ENCODE measurements at places on chromosomes 1 and 21.

DNA sequence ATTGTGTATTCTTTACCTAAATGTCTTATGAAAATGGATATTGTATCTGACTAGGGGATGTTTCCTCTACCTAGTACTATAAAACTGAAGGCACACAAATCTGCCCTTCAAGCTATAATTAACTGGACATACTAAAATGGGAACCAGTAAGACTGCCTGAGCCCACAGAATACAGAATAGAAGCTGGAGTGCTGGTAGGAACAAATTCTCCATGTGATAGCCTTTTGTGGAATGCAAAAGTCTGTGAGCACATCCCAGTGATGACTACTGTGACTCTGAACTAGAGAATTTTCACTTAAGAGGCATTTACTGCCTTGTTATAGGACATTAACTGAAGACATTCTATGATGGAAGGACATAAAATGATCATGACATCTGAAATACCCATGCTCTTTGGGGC, 30.3 kb downstream of the KIFAP3 start:
- no peak for DNase-seq

- DNase-seq: no peak
Observed at GRCh38 chr1:245179706-245180105, 24.9 kb downstream of the KIF26B start.

- no peak for DNase-seq
Observed at GRCh38 chr1:207805841-207806421, 54.1 kb downstream of the CD46 start.

GRCh38 chr1:8412183-8412831, 94.4 kb downstream of the SLC45A1 start:
- DNase-seq: peak; percentile 19

DNA sequence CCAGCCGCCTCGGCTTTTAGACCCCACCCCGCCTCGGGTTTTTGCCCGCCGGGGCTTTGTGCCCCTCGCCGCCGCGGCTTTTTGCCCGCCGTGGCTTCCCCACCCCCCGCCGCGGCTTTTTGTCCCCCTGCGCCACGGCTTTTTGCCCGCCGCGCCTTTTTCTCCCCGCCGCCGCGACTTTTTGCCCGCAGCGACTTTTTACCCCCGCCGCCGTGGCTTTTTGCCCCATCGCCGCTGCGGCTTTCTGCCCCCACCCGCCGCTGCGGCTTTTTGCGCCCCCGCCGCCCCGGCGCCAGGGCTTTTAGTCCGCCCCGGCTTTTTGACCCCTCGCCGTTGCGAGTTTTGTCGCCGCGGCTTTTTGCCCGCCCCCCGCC, 474.4 kb downstream of the FAM72C start:
- DNase-seq: no peak

- no peak for DNase-seq
Observed at GRCh38 chr1:210920258-210920657, 213.7 kb downstream of the KCNH1 start.

DNA sequence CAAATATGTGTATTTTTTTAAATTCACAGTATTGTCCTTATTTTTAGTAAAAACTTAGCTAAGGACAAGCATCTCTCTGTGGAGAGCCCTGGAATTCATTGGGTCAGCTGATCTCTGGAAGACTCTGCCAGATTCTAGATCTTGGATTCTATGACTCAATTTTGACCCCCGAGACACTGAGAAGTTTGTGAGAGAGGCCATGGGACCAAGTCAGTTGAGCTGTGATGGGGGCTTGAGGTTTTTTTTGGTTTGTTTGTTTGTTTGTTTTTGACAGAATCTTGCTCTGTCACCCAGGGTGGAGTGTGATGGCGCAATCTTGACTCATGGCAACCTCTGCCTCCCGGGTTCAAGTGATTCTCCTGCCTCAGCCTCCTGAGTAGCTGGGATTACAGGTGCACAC, 13.5 kb downstream of the SHISA4 start:
- no peak for DNase-seq

GRCh38 chr1:101290119-101290921, 53.5 kb downstream of the S1PR1 start:
- no peak for DNase-seq

GRCh38 chr1:205371871-205372660, 15.3 kb upstream of the KLHDC8A start:
- DNase-seq: no peak

DNA sequence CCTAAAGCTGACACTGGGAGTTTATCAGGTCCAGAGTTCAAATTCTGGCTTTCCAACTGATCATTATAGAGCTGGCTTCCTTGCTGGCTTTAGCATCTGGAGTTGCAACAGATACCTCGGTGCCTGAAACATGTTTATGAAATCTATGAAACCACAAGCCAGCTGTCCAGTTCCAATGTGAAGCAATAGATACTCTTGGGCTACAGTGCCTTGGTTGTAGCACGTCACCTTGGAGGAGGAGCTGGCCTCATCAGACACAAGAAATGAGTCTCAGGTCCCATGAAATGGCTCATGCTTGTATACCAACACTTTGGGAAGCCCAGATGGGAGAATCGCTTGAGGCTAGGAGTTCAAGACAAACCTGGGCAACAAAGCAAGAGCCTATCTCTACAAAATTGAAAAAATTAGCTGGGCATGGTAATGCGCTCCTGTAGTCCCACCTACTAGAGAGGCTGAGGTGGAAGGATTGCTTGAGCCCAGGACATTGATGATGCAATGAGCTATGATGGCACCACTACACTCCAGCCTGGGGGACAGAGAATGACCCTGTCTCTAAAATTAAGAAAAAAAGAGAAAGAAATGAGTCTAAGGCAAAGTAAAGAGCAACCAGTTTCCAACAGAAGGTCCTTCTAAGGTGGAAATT, 132.5 kb upstream of the ZNF648 start:
- DNase-seq: no peak

GRCh38 chr21:38267136-38267755, 10.5 kb downstream of the KCNJ15 start:
- DNase-seq: no peak

- DNase-seq: no peak
Observed at GRCh38 chr21:44521301-44521927, 18.6 kb downstream of the KRTAP10-1 start.

DNA sequence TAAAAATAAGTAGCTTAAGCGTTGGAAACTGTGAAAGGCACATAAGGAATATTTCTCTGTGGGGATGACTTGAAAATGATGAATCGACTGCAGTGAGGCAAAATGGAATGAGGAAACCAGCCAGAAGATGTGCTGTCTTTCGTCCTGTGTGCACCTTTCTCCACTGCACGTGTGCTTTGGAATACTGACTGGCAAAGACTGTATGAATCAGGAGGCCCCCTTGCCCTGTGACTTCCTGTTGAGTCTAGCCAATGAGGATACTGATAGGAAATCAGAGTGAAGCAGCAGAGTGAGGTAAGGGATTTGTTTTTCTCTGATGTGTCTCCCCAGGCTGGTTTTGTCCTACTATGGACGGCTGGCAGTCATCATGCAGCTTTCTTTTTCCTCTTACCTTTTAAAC, 118.2 kb upstream of the ADGRL4 start:
- no peak for DNase-seq

GRCh38 chr1:14519976-14520375, 78.5 kb upstream of the KAZN start:
- DNase-seq: no peak

GRCh38 chr1:92505015-92505692, 18.4 kb upstream of the GFI1 start:
- DNase-seq: no peak

DNA sequence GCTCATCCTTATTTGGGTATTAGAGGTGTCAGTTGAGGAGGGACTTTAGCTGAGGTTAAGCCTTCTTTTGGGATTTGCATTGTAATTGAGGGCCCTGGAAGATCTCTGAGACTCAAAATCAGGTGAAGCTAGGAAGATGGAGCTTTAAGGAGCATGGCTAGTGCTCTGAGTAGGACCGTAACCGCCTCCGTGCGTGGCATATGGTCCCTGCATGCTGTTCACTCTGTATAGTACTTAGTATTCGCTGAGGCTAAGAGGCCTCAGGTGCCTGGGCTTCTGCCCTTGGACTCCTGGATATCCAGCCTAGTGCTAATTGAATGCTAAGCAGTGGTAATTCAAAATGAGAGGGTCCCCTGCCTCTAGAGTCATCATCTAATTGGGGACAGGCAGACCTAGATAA, 22.5 kb downstream of the NSUN4 start:
- no peak for DNase-seq

DNA sequence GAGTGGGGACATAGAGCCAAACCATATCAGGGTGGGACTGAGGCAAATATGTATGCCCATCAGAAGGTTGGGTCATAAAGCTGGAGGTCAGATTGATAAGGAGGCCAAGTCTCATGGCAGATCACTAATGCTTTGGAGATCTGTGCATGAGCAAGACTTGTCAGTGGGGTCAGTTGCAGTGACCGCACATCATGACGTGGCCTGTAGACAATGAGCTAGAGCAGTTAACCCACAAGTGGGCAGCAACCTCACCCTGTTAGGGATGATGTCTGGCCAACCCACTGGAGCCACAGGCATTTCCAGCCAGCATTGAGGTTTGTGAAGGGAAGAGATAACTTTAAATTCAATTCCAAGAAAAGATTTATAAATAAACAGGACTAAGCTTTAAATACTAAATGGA, 66.7 kb downstream of the XCL1 start:
- DNase-seq: no peak

DNA sequence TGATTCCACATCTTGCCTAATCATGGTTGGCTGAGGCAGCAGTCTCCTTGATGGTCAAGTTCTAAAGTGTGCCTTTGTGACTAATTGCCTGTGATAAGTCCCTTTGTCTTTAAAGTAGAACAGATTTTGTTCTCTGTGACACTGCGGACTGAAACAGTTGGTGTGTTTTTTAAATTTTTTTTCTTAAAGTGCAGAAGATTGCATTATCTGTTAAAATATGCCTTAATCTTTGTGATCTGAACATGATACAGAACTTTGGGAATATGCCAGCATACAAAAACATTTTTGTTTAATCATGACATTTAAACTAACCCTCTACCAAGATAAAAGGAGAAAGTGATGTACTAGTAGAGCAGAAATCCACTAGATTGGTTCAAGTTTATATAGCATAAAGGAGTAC, 1260.6 kb upstream of the ADGRL2 start:
- DNase-seq: no peak

GRCh38 chr1:92817986-92818764, 13.7 kb upstream of the RPL5 start:
- DNase-seq: peak; percentile 32

GRCh38 chr21:21233051-21233450, 234.8 kb downstream of the NCAM2 start:
- DNase-seq: no peak

- DNase-seq: no peak
Observed at GRCh38 chr1:53470584-53470983, 11.4 kb downstream of the DMRTB1 start.

GRCh38 chr1:205014783-205015182, 28.2 kb upstream of the CNTN2 start:
- DNase-seq: peak; percentile 61

- no peak for DNase-seq
Observed at GRCh38 chr1:196661345-196661744, 9.5 kb downstream of the CFH start.

DNA sequence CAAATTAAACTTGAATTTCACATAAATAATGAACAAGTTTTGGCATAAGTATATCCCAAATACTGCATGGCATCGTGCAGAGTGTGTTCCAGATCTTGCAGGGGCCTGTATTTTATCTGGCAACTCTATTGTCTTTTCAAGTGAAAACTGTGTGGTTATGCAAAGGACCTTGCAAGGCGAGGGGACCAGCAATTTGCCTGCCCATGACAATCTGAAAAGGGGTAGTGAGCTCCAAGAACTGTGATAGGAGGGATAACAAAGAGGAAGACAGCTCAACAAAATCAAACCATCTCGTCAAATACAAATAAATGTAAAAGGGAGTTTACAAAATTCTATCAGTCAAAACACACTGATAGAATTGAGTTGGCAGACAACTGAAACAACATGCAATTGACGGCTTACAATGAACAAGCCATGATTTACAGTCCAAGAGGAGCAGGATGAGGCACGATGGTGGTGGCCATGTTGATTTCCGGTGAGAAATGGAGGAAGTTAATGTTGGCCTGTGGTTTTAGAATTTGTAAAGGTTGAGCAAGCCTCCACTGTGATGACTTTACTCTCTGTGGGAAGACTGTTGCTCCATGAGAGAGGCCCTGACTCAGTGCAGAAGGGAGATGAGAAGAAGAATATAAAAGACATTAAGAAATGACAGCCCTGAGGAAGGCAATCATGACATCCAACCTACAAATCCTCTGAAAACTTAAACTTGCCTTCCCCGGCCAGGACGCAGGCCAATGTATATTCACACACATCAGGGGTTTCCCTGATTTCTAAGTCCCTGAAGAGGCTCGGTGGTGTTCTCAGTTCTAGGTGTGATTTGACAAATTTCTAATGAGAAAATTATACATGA, 132.2 kb downstream of the ADSS2 start:
- no peak for DNase-seq
